Cortex of kidney (tissue), 1 donor: ENCODE measurements at places on chromosomes 2 and 18.

DNA sequence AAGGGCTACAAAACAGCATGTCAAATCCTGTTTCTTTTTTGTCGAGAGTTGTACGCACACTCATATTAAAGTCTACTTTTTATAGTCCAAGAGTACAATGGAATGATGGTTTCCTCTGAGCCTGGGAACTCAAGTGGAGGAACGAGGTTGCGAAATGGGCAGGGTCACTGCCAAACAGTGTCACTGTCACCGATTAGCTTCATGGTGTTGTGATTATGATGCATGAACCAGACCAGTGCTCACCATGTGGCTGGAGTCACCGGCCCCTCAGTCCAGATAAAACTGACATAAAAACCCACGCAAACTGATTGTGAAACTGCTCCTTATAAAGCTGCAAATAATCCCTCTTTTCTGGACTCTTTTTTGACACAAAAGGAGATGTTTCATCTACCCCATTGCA is 122.0 kb downstream of the COPS8 start:
- no peak for DNase-seq

DNA sequence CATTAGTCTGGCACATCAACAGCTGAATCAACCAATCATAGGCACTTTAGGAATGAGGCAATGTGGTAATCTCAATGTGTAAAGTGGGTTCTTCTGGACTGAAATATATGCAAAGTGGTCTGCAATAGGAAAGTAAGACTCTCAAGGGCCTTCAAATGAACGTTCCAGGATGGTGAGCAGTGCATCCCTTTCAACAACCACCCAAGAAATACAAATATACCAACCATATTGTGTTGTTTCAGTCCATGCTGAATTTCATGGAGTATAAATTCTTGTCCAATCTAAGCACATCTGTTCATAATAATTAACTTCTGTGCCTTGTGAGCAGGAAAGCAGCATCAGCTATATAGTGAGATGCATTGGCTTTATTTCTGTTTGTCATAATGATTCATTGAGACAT is 556.2 kb downstream of the THSD7B start:
- no peak for DNase-seq

DNA sequence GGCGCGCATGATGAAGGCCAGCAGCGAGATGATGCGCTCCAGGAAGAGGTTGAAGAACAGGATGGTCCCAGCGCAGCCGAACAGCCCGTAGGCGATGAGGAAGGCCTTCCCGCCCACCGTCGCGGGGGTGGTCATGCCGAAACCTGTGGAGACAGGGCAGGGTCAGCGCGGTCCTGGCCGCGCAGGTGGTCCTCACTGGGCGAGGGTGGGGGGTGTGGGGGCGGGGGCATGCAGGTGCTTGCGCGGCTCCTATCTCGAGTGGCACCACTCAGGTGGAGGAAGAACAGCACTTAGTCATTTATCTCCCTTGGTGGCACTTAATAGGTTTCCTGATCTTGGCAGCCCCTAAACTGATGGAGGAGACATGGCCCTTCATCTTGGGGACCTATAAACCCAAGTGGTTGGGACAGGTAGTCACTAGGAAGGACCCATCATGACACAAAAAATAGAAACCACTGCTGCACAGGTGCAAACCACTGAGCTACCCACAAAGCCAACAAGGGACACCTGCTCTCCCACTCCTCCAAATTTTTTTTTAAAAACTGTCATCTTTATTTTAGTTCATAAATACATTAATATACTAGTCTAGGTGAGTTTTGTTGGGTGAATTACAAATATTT is 118.8 kb downstream of the MSH2 start:
- no peak for DNase-seq

GRCh38 chr18:58315041-58315440 is 271.0 kb downstream of the NEDD4L start:
- DNase-seq = no peak

DNA sequence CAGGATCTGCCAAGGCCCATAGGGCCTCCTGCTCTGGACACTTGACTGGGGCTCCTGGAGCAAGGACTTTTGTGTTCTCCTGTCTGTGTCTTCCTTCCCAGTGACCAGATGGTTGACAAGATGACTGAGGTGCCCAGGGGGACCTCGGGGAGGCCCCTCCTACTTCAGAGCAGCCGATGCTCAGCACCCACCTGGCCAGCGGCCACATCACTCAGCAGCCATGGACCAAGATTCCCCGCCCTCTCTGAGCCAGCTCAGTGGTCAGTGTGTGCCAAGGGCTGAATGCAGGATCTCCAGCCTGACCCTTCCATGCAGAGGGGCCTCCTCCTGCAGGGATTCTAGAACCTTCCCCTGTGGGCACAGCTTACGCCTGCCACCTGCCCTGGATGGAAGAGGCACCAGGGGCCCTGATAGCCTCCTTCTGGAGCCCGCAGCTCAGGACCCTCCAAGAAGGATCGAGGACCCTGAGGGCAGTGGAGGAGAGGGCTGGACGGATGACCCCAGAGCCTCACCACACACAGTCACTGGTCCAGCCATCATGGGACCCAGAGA is 87.4 kb upstream of the GPC1 start:
- DNase-seq = no peak

- no peak for DNase-seq
Observed at GRCh38 chr2:28046921-28047320, 156.4 kb downstream of the BABAM2 start.

GRCh38 chr2:215435280-215435869 is 493 bp downstream of the FN1 start:
- no peak for DNase-seq

DNA sequence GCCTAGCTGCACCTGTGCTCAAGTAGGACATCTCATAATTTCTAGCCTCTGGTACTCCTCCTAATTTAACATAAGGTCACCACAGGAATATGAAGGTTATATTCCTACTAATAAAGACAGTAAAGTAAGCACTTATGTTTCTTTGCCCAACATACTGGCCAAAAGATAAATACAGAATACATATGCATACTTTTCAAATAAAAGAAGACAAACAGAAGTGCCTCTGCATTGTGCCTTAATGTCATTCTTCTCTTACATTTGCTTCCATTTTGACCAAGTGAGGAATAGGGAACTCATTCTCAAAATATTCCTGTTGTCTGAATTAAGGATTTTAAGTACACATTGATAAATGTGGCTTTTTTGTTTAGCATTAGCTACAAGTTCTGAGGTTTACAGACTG is 5.6 kb downstream of the BCL11A start:
- DNase-seq = no peak
